Renal cortical epithelial cell (primary cell): ENCODE measurements at places on chromosomes 7 and 10. TPM values are rescaled to one million over a fixed set of nuclear protein-coding genes. Genes with fewer than 3 reads are reported as not detected.

TMEM213 gene
- 1.2 TPM in 1 of 2 replicates, not detected in the other for total RNA-seq

DNA sequence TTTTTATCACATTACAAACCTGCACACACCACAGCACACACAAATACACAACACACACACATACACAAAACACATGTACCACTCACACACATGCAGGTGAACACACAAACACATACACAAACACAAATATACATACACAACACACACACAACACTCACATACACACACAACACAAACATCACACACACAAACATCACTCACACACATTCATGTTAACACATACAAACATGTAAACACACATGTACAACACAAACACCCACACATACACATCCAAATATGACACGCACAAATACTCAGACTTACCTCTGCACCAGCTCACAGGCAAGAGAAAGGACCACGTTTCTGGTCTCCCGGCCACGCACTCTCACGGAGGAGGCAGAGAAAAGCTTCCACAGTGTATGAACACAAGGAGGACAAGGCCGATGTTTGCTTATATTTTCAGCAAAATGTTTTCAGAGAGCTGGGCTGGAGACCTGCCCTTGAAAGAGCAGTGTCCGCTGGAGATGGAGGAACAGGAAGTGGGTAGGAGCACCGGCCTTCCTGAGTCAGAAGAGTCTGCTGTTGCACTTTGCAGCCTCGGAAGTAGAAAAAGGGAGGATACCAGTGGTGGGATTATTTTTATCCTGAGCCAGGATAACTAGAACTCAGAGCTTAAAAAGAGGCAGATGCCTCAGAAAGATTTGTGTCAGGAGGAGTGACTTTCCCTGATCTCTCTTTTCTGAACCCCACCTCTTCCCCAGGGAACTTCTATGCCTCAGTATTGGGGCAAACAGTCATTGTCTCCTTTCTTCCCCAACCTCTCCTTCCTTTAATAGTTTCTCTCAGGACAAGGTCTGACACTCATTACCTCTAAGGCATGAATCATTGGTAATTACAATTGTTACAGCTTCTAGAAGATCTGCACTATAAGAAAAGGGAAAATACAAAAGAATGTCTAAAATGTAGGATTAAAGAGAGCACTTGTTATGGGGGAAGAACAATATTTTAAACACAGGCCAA lies at the start of gene GIMAP6:
Gene GIMAP6, minus strand, starts transcription at position 520 of the 999 bp plus-strand sequence. CDS start 2,243 bp downstream, outside the sequence.
- DNase-seq, result no peak

ZNF727 gene
- 0.10 TPM in 1 of 2 replicates, not detected in the other for total RNA-seq

- DNase-seq, result no peak
Observed at GRCh38 chr7:44664780-44665461, 58.5 kb downstream of the OGDH start.

DNA sequence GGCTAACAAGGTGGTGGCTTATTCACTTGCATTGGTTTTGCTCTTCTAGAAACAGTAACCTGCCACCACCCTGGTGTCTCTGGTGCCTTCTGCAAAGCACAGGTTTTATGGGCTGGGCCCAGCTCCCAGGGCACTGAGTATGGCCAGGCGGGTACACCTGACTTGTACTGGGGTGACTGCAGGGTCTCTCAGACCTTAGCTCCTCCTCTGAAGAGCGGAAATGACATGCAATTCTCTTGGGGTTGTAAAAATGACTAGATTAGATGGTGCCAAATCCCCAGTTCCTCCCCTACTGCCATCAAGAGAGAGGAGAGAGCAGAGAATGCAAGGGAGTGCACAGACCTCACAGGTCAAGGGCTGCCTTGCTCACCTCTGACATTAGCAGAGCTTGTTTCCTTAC lies 14.7 kb downstream of the ESYT2 start:
- DNase-seq, result no peak

DNA sequence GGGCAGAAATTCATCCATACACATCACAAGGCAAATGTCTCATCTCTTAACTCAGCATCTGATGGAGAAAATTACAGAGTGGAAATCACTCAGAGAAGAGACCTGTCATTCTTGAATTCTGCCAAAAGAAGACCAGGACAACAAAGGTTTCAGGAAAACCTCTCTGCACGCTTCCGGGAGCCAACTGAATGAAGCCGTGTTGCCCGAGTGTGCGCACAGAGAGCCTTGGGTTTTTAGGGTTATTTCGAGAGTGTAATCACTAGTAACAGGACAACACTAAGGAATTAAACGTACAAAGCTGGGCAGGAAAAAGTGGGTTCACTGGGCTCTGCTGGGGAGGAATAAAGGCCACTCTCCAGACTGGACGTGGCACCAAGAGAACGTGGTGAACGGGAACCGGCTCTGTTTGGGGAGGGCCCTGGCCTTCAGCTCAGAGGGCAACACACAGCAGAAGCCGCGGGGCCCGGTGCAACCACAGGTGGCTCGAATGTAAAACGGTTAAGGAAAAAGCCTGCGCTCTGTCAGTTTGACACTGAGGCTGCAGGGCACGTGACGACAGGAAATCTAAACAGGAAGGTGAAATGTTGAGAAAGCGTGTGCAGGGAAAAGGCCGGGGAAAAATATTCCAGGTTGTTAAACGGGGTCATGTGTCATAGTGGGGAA lies 331.5 kb downstream of the DNAJB6 start:
- DNase-seq, result no peak

DNA sequence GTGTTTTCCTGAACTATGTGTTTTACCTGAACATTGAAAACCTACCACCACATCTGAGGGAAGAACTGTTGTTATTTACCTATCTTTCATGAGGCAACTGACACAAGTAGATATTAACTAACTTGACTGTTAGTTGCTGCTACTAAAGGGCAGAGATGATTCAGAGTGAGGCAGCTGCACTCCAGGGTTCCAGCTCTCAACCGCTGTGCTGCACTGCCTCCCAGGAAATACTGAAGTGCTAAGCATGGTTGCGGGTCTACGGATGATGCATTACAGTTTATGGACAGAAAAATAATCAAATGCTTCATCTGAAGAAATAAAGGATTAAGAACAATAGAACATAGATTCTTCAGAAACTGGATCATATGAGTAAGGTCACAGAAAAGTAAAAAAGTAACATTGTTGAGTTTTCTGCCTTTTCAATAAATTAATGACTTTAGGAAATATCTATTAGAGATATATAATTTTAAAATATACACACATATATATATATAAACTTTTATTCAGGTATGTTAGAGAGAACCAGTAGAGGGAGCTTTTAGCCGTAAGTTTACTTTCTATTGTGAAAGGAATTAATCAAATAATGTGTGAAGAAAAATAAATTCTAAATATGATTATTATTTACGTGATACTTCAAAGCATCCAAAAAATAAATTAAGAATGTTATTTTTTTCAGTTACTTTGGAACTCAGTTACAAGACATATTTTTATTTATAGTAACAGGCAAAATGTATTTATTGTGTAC lies 620.0 kb downstream of the CNTNAP2 start:
- no peak for DNase-seq

OR2A25 gene
- total RNA-seq, result not detected in 2 replicates

DNA sequence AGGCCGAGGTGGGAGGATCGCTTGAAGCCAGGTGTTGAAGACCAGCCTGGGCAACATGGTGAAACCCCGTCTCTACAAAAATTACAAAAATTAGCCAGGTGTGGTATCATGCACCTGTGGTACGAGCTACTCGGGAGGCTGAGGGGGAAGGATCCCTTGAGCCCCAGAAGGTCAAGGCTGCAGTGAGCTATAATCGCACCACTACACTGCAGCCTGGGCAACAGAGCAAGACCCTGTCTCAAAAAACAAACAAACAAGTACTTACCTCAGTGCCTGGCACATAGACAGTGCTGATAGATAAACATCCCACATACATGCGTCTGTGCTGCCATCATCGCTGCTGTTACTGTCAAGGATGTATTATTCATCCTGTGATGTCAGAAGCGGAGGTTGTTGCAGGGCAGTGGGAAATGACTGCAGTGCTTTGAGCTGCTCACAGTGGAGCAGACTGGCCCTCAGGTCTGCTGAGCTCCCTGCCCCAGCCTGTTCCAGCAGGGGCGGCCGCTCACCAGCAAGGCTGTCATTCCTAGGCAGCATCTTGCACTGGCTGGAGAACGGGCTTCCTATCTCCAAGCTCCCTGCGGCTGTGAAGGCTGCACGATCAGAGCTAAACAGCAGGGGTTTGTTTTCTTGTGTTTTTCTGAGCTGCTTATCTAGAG lies 18.6 kb downstream of the FOXK1 start:
- no peak for DNase-seq

DNA sequence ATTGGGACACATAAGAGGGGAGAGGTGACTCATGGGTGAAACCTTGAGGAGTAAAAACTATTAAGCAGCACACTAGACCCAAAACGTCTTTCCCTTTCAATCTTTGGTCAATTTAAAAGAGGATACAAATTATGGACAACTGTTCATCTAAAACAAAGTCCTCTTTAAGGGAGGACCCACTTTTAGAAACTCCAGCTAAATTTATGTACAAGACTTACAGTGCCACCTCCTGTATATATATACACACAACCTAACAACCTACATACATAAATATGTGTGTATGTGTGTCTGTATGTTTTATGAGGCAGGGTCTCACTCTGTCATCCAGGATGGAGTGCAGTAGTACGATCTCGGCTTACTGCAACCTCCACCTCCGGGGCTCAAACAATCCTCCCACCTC lies 18.1 kb upstream of the ZC3HAV1 start:
- DNase-seq, result no peak

- DNase-seq, result no peak
Observed at GRCh38 chr10:19580691-19581090, 235.5 kb upstream of the PLXDC2 start.
